ENCODE measurements at places on chromosomes 16 and 17. TPM values are rescaled to one million over a fixed set of nuclear protein-coding genes. Genes with fewer than 3 reads are reported as not detected.

GRCh38 chr17:39671651-39672521 is 3.6 kb downstream of the PNMT start:
- DNase-seq, result no peak
- H3K27ac ChIP-seq, result no peak overlapping the region
- peaks cover 21% of the 10 kb centered on the region for H3K4me1 ChIP-seq
- no peak overlapping the region for H3K4me3 ChIP-seq
- H3K36me3 ChIP-seq, result no peaks in the 10 kb centered on the region
- peaks cover 10% of the 10 kb centered on the region for H3K27me3 ChIP-seq

DNA sequence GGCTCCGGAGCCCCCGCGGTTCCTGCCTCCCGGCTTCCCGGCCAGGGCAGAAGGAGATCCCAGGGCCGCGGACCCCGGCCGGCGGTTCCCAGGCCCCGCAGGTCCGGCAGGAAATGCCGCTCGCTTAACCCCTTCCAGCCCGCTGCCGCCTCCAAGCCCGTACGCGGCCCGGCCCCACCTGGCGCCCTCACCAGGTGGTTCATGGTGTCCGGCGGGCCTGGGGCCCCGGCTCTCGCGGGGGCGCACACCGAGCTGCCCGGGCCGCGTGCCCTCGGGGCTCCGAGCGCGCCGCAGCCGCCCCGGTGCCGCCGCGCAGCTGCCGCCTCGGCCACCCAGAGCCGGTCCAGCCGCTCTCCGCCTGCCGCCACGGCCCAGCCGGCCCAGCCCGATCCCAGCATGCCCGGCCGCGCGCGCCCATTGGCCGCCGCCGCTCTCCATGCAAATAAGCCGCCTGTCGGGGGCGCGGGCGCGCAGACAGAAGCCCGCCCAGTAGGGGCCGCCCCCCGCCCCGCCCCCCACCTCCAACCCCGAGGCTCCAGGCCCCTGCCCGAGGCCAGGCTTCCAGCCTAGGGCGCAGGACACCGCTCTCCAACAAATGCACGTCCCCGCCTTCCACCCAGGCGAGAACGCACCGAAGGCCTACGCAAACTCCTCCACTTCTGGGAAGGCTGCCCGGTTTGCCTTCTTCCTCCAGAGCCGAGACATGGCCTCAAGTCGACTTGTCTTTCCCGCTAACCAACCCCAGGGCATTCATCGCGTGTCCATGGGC is at the start of gene BCAR1:
Gene BCAR1, minus strand, starts transcription at position 345 of the 769 bp plus-strand sequence. Its CDS starts 142 bp downstream, at position 203.
- peak within 1 kb of the TSS; percentile 64 for H3K4me3 ChIP-seq
- H3K27me3 ChIP-seq, result peaks cover 31% of the 10 kb centered on the region
- no peak within 1 kb of the TSS for H3K27ac ChIP-seq
- peaks cover 3% of the 10 kb centered on the region for H3K4me1 ChIP-seq

DNA sequence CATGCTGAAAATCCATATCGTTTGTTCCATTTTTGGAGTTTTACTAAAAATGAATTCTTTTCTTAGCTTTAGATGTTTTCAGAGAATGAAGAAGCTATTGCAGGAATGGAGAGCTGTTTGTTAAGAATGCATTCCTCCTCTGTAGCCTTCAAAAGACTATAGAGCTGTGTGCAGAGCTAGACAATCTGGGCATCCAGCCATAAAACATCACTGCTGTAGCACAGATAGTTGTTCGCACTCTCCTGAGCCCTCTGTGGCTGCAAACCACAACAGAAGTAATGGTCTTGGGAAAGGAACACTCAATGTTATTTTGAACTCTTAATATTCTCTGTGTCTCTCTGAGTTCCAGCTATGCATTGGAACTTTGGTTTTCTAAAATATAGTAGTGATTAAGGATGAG is 4.9 kb downstream of the TNRC6C start:
- H3K36me3 ChIP-seq, result no peaks in the 10 kb centered on the region
- no peak overlapping the region for H3K27ac ChIP-seq
- no peaks in the 10 kb centered on the region for H3K27me3 ChIP-seq
- peaks cover 67% of the 10 kb centered on the region for H3K4me1 ChIP-seq
- no peak overlapping the region for H3K4me3 ChIP-seq

DNA sequence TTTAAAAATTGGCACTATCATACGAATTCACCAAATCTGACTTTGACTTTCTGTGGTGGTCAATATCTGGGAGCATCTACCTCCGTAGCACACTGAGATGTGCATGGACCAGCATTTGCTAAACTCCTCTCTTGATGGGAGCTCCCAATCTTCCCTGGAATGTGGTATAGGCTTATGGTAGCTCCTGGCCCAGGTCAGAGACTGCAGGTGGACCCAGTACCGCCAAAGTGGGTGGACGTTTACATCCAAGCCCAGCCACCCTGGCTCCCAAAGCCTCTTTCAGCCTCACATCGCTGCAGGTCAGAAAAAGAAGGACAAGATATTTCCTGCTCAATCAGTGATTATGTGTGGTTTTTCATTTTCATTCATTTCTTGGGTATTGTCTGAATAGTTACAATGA is 43.1 kb upstream of the NKD1 start:
- DNase-seq, result no peak
- no peak overlapping the region for H3K4me3 ChIP-seq
- no peak overlapping the region for H3K27ac ChIP-seq
- no peaks in the 10 kb centered on the region for H3K4me1 ChIP-seq

- H3K27me3 ChIP-seq, result no peaks in the 10 kb centered on the region
- H3K27ac ChIP-seq, result peak overlapping the region; percentile 92
- H3K36me3 ChIP-seq, result peaks cover 17% of the 10 kb centered on the region
- DNase-seq, result peak; percentile 43
Measured at GRCh38 chr17:80759377-80759673, 214.7 kb downstream of the RPTOR start.

DNA sequence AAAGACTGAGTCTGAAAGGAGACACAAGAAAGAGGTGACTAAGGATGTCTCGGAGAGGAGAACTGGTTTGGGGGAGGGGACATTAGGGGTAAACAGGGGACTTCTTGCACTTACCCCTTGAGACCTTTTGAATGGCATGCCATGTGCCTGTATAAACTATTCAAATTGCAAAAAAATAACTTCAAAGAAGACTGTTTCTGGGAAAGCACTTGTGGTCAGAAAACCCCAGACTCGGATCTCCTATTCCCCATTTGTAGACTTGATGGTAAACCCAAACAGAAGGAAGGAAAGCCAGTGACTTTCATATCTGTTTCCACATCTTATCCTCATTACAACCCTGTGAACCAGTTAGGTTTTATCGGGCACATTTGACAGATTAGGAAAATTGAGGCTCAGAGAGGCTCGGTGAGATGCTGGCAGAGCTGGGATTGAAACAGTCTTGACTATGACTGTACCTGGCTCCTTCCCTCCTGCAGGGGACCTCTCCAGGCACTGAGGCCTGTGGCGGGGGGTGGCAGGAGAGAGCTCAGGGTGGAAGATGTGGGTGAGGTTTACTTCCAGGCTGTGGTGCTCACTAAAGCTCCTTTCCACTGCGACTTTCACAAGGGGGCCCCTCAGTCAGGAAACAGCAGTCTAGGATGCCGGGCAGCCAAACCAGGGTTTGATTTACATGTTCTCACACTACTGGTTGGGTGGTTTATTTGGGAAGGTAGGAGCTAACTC is 30.5 kb upstream of the PLCG2 start:
- no peak overlapping the region for H3K4me3 ChIP-seq
- H3K27me3 ChIP-seq, result no peaks in the 10 kb centered on the region
- H3K27ac ChIP-seq, result peak overlapping the region; percentile 5
- peaks cover 13% of the 10 kb centered on the region for H3K4me1 ChIP-seq
- H3K36me3 ChIP-seq, result no peaks in the 10 kb centered on the region

- no peaks in the 10 kb centered on the region for H3K36me3 ChIP-seq
- H3K4me1 ChIP-seq, result peaks cover 14% of the 10 kb centered on the region
- peak overlapping the region; percentile 71 for H3K4me3 ChIP-seq
- DNase-seq, result no peak
Measured at GRCh38 chr17:15261258-15261801, 3.8 kb downstream of the PMP22 start.

- no peak overlapping the region for H3K27ac ChIP-seq
- H3K36me3 ChIP-seq, result no peaks in the 10 kb centered on the region
- peak; percentile 30 for DNase-seq
- no peak overlapping the region for H3K4me3 ChIP-seq
Measured at GRCh38 chr17:73585583-73585982, 58.7 kb downstream of the SDK2 start.

DNA sequence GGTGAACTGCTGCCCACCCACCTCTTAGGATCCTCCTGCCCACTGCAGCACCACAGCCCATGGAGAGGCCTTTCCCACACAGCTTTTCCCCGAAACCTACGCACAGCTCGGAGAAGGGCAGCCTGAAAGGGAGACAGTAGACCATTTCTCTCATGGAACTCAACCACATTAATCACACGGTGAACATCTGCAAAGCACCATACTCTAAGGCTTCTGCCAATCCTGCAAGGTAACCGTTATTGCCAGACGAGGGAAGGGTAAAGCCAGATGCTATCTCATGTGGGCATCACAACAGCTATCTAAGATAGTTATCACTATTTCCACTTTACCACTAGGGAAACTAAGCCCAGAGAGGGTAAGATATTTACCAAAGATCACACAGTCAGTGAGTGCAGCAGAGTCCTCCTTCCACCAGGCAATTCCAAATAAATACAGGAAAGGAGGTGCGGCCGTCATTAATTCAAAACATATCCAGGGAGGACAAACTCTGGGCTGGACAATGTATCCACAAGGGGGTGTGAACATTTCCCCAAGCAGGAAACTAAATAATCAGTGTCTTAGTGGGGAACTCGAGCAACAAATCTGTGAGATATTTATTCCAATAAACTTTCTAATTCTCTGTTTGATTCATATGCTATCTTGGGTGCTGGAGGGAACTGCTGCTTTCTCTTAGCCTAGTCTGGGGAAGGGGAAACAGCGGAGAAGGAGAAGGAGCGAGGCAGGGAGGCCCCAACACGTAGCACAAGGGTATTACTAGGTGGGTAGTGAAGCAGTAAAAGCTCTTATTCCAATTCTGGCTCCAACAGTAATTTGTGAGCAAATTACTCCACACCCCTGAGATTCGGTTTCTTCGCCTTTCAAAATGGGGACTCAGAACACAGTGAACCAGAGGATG is 723 bp downstream of the TMEM186 start:
- H3K4me3 ChIP-seq, result peak overlapping the region; percentile 95
- H3K36me3 ChIP-seq, result peaks cover 19% of the 10 kb centered on the region
- no peaks in the 10 kb centered on the region for H3K27me3 ChIP-seq
- H3K27ac ChIP-seq, result peak overlapping the region; percentile 91
- peaks cover 51% of the 10 kb centered on the region for H3K4me1 ChIP-seq
- DNase-seq, result no peak

GRCh38 chr17:13931800-13932460 is 137.4 kb upstream of the COX10 start:
- H3K4me3 ChIP-seq, result no peak overlapping the region
- H3K36me3 ChIP-seq, result no peaks in the 10 kb centered on the region
- H3K27me3 ChIP-seq, result no peaks in the 10 kb centered on the region
- DNase-seq, result no peak
- H3K4me1 ChIP-seq, result no peaks in the 10 kb centered on the region

DNA sequence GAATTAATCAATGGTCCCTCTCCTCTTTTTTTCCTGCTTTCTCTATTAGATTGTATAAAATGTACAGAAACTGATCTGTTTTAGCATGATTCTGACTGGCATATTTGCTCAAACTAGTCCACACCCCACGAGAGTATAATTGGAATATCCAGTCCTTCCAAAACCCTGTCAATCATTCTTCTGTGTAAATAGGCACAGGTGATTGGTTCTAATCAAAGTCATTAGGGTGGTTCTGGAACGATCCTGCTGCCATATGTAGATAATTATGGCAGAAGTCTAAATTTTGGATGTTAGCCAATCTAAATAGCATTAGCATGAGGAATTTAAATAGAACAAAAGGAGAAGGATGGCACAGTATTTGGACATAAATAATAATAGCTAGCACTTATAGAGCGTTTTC is 165.7 kb downstream of the SHISA6 start:
- no peaks in the 10 kb centered on the region for H3K4me1 ChIP-seq
- H3K36me3 ChIP-seq, result no peaks in the 10 kb centered on the region
- H3K27me3 ChIP-seq, result peaks cover 2% of the 10 kb centered on the region
- H3K27ac ChIP-seq, result no peak overlapping the region
- H3K4me3 ChIP-seq, result no peak overlapping the region

GRCh38 chr17:6936370-6937028 is 59.4 kb upstream of the ALOX12 start:
- H3K4me3 ChIP-seq, result peak overlapping the region; percentile 64
- peak overlapping the region; percentile 59 for H3K27ac ChIP-seq
- peaks cover 11% of the 10 kb centered on the region for H3K4me1 ChIP-seq
- peaks cover 6% of the 10 kb centered on the region for H3K36me3 ChIP-seq
- no peaks in the 10 kb centered on the region for H3K27me3 ChIP-seq
- DNase-seq, result peak; percentile 45

GRCh38 chr16:85731179-85731578 is 19.7 kb downstream of the C16orf74 start:
- H3K36me3 ChIP-seq, result peaks cover 3% of the 10 kb centered on the region
- no peak for DNase-seq
- H3K4me1 ChIP-seq, result peaks cover 26% of the 10 kb centered on the region
- H3K27me3 ChIP-seq, result no peaks in the 10 kb centered on the region

DNA sequence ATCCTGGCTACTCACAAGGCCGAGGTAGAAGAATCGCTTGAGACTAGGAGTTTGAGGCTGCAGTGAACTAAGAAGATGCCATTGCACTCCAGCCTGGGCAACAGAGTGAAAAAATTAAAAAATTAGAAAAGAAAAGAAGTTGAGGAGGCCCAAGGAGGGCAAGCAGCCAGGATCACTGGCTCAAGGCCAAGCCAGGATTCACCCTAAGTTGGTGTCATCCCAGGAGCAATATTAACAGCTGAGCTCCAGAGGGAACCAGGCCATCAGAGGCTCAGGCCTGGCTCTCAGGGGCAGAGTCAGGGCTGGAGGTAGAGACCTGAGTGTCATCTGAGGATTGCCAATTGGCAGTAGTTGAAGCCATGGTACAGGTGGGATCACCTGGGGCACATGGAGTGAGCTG is 20.7 kb downstream of the DRC3 start:
- DNase-seq, result no peak
- no peak overlapping the region for H3K27ac ChIP-seq
- no peaks in the 10 kb centered on the region for H3K36me3 ChIP-seq
- no peak overlapping the region for H3K4me3 ChIP-seq

DNA sequence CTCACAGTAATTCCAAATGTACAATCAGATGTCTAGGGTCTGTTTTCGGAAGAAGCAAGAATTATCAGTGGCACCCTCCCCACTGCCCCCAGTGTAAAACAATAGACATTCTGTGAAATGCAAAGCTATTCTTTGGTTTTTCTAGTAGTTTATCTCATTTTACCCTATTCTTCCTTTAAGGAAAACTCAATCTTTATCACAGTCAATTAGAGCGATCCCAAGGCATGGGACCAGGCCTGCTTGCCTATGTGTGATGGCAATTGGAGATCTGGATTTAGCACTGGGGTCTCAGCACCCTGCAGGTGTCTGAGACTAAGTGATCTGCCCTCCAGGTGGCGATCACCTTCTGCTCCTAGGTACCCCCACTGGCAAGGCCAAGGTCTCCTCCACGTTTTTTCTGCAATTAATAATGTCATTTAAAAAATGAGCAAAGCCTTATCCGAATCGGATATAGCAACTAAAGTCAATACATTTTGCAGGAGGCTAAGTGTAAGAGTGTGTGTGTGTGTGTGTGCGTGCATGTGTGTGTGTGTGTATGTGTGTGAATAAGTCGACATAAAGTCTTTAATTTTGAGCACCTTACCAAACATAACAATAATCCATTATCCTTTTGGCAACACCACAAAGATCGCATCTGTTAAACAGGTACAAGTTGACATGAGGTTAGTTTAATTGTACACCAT is 59.7 kb downstream of the HLF start:
- peaks cover 3% of the 10 kb centered on the region for H3K27me3 ChIP-seq
- no peak overlapping the region for H3K4me3 ChIP-seq
- H3K4me1 ChIP-seq, result no peaks in the 10 kb centered on the region
- H3K36me3 ChIP-seq, result no peaks in the 10 kb centered on the region
- H3K27ac ChIP-seq, result no peak overlapping the region

Gene TBC1D28
- total RNA-seq, result not detected

Gene CDT1
- total RNA-seq, result 231 TPM

Gene ASGR2
- not detected for total RNA-seq

Gene TPSB2
- total RNA-seq, result not detected

Gene IRX3
- total RNA-seq, result not detected

Gene KRT24
- not detected for total RNA-seq

Gene ACLY
- 153 TPM for total RNA-seq

Gene KIF18B
- 55.4 TPM for total RNA-seq

Gene PGP
- 12.2 TPM for total RNA-seq

Gene RAB40C
- total RNA-seq, result 7.3 TPM
